ENCODE measurements at places on chromosomes 16 and 17.
A peak's percentile ranks its signal among the peaks of the same experiment; 100 is the strongest.

DNA sequence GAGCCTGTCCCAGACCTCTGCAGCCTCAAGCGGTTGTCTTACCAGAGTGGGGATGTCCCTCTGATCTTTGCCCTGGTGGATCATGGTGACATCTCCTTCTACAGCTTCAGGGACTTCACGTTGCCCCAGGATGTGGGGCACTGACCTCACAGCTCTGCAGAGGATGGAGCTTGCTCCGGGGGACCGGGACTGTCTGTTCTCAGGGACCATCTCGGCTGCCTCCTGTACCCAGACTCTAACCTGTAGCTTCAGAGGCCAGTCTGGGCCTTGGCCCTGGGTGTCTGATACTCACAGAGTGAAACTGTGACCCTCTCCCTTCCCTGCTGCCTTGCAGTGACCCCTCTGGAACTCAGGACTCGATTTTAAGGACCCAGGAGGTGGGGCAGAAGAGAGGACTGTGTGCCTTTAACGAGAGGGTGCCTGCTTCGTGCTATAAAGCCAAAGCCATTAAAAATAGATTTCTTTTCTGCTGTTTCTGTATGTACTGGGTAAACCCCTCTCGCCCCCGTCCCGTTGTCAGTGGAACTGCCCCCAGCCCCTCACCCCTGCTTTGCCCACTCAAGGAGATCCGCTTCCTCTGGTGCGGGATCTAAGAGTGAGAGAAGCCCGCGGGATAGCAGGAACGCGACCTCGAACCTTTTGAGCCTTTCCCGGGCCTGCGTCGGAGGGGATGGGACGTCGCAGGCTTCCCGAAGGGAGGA, 1.1 kb upstream of the LLGL2 start:
- no peak for ATAC-seq

DNA sequence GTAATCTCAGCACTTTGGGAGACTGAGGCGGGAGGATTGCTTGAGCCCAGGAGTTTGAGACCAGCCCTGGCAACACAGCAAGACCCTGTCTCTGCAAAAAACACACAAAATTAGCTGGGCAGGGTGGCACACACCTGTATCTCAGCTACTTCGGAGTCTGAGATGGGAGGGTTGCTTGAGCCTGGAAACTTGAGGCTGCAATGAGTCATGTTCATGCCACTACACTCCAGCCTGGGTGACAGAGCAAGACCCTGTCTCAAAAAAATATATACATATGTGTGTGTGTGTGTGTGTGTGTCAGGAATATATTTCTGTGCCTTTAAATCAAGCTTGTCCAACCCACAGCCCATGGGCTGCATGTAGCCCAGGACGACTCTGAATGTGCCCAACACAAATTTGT, 55.2 kb downstream of the CRISPLD2 start:
- ATAC-seq, result no peak

DNA sequence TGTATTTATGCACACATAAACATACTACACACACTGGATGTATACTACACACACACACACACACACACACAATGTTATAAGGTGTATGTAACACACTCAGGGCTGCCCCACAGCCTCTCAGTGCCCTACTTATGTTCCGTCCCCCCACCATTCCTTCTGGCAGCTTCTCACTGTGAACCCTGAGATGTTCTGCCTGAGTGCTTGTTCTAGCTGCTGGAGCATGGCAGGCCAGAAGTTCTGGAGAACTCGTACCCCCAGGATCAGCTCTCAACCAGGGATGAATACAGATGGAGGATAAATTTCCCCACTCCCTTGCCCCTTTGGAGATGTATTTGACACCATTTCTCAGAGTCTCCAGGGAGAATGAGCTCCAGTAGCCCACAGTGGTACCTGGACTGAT, 76.4 kb downstream of the CDH13 start:
- no peak for ATAC-seq

- peak; percentile 6 for ATAC-seq
These were observed 25.7 kb downstream of the BAHCC1 start for GRCh38 chr17:81420769-81421462.

GRCh38 chr16:31081428-31082351, 7.1 kb downstream of the PRSS53 start:
- no peak for ATAC-seq

DNA sequence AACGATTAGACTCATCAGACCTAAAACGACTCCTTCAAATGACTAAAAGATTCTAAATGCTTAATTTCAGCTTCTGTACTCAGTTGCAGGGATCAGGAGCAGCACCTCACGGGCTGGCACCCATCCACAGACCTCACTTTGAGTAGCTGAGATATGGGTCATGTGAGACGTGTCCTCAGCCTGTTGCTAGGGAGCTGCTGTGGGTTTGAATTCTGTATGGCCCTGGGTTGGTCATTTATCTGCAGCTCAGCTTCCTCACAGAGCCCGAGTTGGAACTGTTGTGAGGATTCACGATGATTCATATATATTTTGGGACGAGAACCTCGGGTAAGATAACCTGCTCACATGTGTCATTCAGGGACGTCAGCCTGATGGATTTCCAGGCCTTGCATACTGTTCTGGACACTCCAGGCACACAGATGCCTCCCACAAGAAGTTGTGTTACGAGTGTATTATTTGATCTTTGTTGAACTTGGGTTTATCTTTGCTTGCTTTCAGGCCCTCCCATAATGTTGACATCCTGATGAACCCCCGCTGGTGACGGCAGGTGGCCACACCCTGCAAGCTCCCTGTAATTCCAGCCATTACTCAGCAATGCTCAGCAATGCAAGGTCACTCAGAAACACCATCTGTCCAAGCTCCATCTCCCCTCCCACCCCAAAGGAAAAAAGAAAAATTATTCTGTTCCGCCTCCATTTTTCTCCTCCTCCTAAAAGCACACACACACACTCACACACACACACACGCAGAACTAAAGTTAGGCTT, 137.6 kb downstream of the RBFOX3 start:
- ATAC-seq, result no peak

DNA sequence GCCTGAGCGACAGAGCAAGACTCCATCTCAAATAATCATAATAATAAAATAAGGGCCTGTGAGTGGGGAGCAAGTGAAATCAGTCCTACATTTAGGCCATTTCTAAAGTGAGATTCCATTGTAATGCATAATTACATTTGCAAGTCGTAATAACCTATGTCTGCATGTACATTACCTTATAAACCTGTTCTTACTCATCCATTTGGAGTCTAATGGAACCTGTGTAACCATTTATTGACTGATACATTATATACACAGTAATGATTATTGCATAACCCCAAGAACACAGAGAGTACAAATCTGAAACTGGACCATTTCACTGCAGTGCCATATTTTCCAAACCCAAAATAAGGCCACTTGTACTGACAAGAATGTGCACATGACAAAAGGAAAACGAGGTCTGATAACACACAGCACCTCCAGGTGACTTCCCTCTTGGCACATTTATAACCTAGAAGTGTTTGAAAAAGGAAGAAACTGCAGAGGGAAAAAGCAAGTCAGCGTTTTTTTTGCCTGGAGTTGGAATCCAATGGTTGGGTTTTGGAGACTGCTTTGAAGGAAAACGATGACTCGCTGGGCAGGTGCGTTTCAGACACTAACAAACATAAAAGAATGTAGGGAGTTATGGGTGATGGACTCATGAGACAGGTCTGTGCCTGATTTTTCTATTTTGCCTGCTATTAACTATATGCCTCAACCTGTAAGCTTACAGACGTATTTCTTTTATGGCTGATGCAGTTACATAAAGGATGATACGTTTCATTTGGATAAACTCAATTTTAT, 63.6 kb upstream of the KIFC3 start:
- ATAC-seq, result no peak

- no peak for ATAC-seq
These were observed 997 bp downstream of the ACADVL start for GRCh38 chr17:7220593-7221277.

DNA sequence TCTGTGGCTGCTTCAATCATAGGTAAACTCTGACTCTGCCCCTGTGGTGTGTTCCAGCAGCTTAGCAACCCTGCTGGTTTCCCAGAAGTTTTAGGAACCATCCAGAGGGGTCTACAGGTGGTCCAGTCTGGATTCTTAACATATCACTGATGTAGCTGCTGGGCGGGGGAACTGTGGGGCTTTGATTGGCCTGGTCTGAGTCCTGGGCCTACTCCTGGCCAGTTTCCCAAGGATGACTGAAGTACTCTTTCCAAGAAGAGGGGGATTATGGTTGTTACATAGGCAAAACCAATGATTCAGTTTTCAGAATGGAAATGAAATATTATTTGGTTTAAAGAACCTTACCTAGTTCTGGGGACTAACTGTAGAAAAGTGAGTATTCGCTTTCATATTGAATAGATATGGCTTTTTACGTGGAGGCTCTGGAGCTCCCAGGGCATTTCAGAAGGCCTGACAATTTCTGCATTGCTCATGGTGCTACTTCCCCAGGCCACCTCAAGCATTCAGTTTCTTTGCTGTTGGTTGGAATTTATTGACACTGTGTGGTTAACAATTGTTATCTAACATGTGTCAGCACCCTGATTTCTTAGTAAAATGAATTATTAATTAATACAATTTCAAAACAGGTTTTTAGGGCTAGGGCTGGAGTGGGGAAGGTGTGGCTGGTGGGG, 38.4 kb downstream of the EPN2 start:
- ATAC-seq, result no peak

GRCh38 chr17:65657251-65657828, 95.9 kb upstream of the AXIN2 start:
- no peak for ATAC-seq

GRCh38 chr16:49018259-49018931, 263.2 kb downstream of the CBLN1 start:
- ATAC-seq, result no peak

GRCh38 chr17:82353484-82353883, 5.6 kb upstream of the TEX19 start:
- ATAC-seq, result no peak

DNA sequence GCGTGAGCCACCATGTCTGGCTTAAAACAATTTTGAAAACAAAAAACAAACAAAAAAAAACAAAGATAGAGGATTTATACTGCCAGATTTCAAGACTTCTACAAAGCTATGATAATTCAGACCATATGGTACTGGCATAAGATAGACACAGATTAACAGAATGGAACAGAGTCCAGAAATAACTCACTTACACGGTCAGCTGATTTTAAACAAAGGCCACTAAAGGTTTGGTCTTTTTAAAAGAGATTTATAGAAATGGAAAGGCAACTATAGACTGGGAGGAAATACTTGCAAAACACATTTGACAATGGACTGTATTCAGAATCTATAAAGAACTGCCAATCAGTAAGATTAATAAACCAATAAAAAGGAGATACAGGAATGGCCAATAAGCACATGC, 48.6 kb upstream of the MNT start:
- ATAC-seq, result no peak

GRCh38 chr17:1153795-1154546, 25.8 kb downstream of the ABR start:
- ATAC-seq, result peak; percentile 83

GRCh38 chr17:83173914-83174361, 94.5 kb downstream of the METRNL start:
- ATAC-seq, result no peak

- ATAC-seq, result no peak
These were observed 79.4 kb downstream of the GSG1L start for GRCh38 chr16:27984121-27984520.

DNA sequence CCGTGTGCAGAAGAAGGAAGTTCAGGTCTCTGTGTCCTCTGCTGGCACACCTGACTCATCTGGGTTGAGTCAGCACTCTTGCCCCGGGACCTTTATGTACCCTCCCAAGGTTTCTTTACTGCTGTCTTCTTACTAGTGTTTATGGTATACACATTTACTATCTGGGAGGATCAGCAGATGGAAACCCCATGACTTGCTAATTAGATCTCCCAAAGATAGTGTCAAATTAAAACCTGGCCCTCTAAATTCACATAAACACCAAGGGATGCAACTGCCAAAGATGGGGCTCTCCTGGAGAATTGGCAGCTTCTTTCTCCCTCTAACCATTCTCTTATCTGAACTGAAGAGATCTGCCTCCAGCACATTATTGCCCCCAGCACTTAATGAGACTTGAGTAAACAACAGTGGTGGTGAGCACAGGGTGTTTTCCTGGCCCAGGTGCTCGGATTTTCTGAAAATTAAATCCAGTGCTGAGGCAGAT, 718.1 kb upstream of the SOX9 start:
- no peak for ATAC-seq

- ATAC-seq, result no peak
These were observed 15.1 kb downstream of the GNPTG start for GRCh38 chr16:1366712-1367299.

- ATAC-seq, result no peak
These were observed 5.9 kb upstream of the HOXB13 start for GRCh38 chr17:48734333-48735061.
